ENCODE measurements at places on chromosomes 13 and 19.

GRCh38 chr19:2627319-2627829 is 75.1 kb downstream of the GNG7 start:
- no peak for DNase-seq

DNA sequence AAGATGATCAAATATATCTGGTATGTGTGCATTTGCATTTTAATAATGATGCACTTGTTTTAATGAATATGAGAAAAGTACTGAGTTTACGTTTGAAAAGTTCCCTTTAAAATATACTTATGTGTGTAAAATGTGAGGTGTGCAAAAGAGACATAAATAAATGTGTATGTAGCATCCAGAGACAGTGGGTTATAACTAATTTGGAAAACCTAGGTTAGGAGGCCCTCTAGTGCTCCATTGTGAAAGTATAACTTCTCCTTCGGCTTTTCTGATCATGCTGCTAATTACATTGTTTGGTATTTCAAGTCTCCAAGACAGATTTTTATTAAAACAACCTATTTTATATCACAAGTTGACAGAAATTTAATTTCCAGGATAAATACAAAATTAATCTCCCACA is 30.1 kb downstream of the SCEL start:
- DNase-seq, result no peak

- DNase-seq, result no peak
These were observed at the start of gene ACOD1 for GRCh38 chr13:76948149-76948548. Gene ACOD1, plus strand, starts transcription at chr13:76948511. Its CDS starts 48 bp downstream, at chr13:76948559.

GRCh38 chr13:113448885-113449692 is 4.2 kb downstream of the ADPRHL1 start:
- peak; percentile 15 for DNase-seq

GRCh38 chr13:73216381-73216831 is 157.6 kb downstream of the KLF5 start:
- DNase-seq, result no peak

GRCh38 chr19:46475986-46476385 is 4.6 kb upstream of the PNMA8A start:
- no peak for DNase-seq

DNA sequence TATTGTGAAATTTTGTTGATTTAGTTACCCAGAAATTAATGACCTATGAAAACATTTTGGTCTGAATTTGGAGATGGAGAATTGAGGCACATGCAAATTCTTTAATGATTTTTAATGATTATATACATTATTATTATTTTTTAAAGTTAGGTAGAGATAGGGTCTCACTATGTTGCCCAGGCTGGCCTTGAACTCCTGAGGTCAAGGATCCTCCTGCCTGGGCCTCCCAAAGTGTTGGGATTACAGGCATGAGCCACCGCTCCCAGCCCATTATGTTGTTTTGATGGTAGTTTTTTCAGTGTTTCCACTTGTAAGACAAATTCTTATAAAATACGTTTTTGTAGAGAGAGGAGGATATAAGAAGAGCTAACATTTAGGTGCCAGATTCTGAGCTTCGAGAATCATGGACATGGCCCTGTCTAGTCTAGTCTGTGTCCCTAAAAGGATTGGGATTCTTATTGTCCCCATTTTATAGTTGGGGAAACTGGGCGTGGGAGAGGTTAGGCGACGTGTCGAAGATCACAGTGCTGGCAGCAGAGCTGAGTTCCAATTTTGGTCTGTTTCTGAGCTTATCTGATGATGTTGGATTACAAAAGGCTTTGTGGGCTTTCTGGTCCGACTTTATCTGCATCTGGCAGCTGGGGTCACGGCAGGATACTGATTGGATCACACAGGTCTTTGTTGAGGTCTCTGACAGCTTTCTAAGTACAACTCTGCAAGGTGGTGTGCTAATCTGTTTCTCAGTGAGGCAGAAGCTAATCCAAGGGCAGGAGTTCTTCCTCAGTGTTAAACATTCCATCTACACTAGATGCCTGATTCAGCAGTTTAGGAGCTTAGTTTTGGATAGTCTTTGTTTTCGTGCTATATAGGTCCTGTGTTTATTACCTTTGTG is 7.5 kb upstream of the WDR88 start:
- DNase-seq, result no peak

DNA sequence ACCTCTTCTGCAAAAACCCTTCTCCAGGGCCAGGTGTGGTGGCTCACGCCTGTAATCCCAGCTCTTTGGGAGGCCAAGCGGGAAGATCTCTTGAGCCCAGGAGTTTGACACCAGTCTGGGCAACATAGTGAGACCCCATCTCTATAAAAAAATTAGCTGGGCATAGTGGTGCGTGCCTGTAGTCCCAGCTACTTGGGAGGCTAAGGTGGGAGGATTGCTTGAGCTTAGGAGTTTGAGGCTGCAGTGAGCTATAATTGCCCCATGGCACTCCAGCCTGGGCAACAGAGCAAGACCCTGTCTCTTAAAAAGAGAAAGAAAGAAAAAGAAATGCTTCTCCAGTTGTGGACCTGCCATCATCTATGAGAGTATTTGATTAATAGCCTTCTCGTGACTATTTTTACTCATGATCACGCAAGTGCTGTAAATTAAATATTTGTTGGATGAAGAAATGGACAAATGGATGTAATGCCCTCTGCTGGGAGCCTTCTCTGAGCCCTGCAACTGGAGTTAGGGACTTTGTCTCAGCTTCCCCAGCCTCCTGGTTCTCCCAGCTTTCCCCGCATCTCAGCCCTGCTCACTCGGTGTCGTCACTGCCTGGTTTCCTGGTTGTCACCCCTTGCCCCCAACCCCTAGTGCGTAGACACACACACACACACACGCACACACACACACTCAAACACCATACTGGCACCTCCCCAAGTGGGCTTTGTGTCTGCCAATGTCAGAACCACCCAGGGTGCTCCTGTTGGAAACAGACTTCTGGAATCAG is 12.2 kb downstream of the WIZ start:
- no peak for DNase-seq

DNA sequence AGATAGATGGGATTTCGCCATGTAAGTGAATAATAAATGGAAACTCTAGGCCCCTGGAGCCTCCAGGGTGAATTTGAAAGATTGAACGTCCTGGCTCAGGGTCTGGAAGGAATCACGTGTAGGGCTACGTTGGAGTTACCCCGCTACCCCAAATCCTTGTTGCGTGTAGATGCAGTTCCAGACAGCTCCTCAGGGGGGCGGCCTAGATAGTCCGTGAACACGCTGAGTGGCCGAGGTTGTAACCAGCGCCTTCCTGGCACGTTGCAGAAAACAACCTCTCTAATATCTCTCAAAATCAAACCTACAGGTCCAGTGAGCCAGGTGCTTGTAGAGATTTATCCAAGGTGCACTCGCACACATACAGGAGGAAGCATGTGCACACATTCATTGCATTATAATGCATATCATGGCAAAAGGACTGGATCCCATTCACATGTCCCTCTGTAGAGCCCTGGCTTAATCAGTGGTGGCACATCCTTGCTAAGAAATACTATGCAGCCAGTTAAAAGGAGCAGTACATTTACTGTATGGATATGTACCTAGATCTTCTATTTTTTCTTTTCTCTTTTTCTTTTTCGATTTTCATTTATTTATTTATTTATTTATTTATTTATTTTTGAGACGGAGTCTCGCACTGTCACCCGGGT is 2.5 kb upstream of the KEAP1 start:
- DNase-seq, result peak; percentile 68

DNA sequence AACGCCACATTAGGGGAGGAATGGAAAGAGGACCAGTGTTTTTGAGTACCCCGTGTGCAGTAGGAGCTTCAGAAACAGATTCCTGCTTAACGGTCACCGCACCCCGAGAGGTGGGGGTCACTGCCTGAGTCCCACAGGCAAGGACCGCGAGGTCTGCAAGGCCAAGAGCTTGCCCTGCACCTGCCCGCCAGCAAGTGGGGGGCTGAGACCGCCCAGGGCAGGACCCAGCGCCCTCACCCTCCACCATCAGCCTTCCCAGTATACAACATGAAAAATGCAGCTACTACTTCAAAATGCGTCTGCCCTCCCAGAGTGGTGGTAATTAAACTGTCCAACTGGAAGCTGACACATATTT is 44.9 kb downstream of the COL4A1 start:
- no peak for DNase-seq

GRCh38 chr13:57991041-57991440 is 359.5 kb downstream of the PCDH17 start:
- no peak for DNase-seq

DNA sequence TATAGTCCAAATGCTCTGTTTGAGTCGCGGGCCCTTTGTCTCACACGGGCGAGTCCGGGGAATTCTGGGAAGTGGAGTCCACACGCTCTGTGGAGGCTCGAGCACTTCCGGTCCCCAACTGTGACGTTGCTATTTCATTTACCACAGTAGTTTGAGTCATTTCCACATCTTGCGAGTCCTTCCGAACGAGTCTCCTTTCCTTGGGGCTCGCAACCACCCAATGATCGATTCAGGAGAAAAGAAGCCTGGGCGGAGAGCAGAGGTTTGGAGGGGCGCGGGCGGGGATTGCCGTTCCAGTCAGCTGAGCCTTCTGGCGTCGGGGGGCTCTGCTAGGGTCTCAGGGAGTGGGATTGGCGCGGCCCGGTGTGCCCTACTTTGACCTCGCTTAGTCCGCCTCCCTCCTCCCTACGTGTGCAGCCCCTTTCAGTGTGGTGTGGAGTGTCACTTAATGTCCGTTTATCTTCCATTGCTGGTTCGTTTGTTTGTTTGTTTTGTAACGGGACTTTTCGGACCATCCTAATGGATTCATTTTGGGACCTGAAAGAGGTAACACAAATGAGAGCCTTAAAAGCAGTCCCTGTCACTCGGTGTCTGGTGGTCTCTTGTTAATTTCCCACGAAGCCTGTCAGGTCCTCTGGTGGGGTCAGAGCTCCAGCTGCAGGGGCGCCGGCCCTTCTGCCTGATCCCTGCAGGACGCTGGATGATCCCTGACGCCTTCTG is at the start of gene ZNF222:
Gene ZNF222, plus strand, starts transcription at position 163 of the 720 bp plus-strand sequence. Its CDS starts 58 bp downstream, at position 221.
- DNase-seq, result peak; percentile 66
